ENCODE measurements at places on chromosomes 1 and 21.

DNA sequence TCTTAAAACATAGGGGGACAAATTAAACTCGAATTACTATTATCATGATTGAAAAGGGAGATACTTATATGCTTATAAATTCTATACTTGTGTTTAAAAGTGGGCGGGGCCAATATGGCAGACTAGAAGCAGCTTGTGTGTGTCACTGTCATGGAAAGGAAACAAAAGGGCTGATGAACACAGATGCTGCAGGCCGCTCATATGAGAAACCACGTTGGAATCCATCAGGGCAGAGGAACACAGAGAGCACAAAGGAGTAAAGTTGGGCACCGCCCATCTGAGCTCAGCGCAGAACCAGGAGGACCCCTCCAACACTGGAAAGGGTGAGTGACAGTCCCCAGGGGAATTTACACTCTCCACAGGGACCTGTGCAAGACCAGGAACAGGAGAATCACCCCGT, 107.0 kb downstream of the SLC5A9 start:
- no peak for DNase-seq

GRCh38 chr1:63971557-63971956, 197.7 kb downstream of the ROR1 start:
- DNase-seq = no peak

- no peak for DNase-seq
These were observed 25.7 kb upstream of the KCNK1 start for GRCh38 chr1:233587958-233588799.

GRCh38 chr1:84598846-84599741, 24.9 kb upstream of the CTBS start:
- no peak for DNase-seq
